Fibroblast of villous mesenchyme (primary cell): ENCODE measurements at places on chromosomes 7 and 10. TPM values are rescaled to one million over a fixed set of nuclear protein-coding genes. Genes with fewer than 3 reads are reported as not detected.

LRRD1 gene
- under 0.01 TPM in 1 of 2 replicates, not detected in the other for total RNA-seq

RARRES2 gene
- 139 and 185 TPM in 2 replicates for total RNA-seq

SNX8 gene
- total RNA-seq = 17.7 and 21.3 TPM in 2 replicates

BTBD16 gene
- total RNA-seq = not detected in 2 replicates

INA gene
- 1.3 and 1.7 TPM in 2 replicates for total RNA-seq

CDC14C gene
- total RNA-seq = under 0.01 TPM in 1 of 2 replicates, not detected in the other

ELN gene
- total RNA-seq = under 0.01 and 0.64 TPM in 2 replicates

FAM237B gene
- not detected in 2 replicates for total RNA-seq

MMRN2 gene
- total RNA-seq = 0.86 and 2.3 TPM in 2 replicates

H2BK1 gene
- total RNA-seq = not detected in 2 replicates

NUTM2E gene
- under 0.01 TPM in 1 of 2 replicates, not detected in the other for total RNA-seq

TMEM213 gene
- not detected in 2 replicates for total RNA-seq
